ENCODE measurements at places on chromosomes 6 and 20.

DNA sequence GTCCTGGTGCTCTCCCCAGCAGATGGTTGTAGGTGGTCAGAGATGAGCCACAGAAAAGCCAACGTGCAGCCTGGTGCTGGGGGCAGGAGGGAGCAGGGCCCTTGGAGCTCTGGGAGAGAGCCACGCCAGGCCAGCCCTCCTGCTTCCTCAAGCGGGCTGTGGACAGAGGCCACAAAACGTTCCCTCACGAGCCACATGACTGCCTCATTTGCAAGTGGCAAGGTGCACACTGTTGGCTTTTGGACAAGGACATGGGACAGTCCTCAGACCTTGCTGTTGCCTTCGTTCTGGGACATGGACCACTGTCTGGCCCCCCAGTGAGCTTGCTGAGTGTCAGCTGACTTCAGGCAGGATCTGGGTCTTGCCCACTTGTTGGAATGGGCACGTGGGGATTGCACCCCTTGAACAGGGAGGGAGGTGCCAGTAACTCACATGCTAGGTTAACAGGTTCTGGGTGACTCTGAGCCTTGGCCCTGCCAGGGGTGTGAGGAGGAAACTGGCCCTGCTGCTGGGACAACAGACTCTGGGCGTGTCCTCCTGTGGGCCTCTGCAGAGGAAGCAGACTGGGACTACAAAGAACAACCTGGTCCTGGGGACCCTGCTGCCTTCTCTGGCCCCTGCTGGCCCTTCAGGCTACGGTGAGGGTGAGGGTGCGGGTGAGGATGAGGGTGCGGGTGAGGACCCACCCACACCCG lies 2.6 kb downstream of the SLCO4A1 start:
- H3K4me3 ChIP-seq: no peak overlapping the region
- no peaks in the 10 kb centered on the region for H3K36me3 ChIP-seq
- peaks cover 11% of the 10 kb centered on the region for H3K4me1 ChIP-seq
- DNase-seq: no peak
- H3K27me3 ChIP-seq: no peaks in the 10 kb centered on the region
- peak overlapping the region; percentile 31 for H3K27ac ChIP-seq

DNA sequence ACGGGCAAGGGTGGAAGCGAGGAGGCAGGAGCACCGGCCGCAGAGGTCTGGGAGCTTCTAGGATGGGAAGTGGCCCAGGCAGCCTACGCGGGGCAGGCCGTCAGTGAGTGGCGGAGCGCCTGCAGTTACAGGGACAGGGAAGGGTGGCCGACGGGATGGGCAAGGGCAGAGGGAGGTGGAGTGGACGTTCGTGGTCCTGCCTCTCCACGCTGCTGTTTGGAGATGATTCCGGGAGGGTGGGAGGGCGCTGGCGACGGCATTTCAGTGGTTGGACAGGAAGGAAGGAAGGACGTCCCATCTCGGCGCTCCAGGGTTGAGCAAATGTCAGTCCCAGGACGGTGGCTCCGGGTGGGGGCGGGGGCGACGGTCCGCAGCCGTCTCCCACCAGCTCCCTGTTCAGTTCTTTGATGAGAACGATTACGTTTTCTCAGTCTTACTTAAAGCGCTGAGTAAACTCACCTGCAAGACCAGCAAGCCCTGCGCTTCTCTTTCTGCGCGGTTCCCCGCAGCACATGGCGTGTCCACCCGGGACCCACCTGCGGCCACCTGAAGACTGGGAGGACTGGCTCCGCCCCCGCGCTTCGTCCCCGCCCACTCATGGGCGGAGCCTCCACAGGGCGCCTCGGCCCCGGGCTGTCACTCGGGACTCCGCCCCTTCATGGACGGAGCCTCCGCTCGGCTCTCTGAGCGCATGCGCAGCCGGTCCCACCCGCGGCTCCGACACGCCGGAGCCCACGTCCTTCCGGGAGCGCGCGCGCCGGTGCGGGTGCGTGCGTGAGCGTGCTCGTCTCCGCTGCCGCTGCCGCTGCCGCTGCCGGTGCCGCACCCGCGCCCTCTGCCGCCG lies at the start of gene DNAJC5:
DNAJC5 (plus strand) TSS at position 769 of the 844 bp plus-strand sequence. CDS start 33,220 bp downstream, outside the sequence.
- DNase-seq: peak; percentile 97
- peak within 1 kb of the TSS; percentile 99 for H3K27ac ChIP-seq
- peaks cover 47% of the 10 kb centered on the region for H3K4me1 ChIP-seq
- H3K4me3 ChIP-seq: peak within 1 kb of the TSS; percentile 94

GRCh38 chr20:9207253-9207652 lies 138.4 kb downstream of the PLCB4 start:
- no peak for DNase-seq
- no peaks in the 10 kb centered on the region for H3K4me1 ChIP-seq
- H3K4me3 ChIP-seq: no peak overlapping the region
- H3K36me3 ChIP-seq: no peaks in the 10 kb centered on the region

- no peak overlapping the region for H3K27ac ChIP-seq
- H3K4me3 ChIP-seq: peak overlapping the region; percentile 76
- H3K36me3 ChIP-seq: peaks cover 5% of the 10 kb centered on the region
Observed at GRCh38 chr20:32482143-32482441, 103.0 kb downstream of the NOL4L start.

Measured in immature natural killer cell (primary cell).